ENCODE measurements at places on chromosomes 13 and 19. TPM values are rescaled to one million over a fixed set of nuclear protein-coding genes. Genes with fewer than 3 reads are reported as not detected.

The DNAJB1 gene
- total RNA-seq = 44.6 TPM

The CRLF1 gene
- total RNA-seq = 52.8 TPM

The PSG2 gene
- not detected for total RNA-seq

The LRRC25 gene
- total RNA-seq = not detected

The PGLYRP1 gene
- total RNA-seq = not detected

The ERICH6B gene
- not detected for total RNA-seq

The PSG11 gene
- not detected for total RNA-seq

The ZNF723 gene
- total RNA-seq = not detected

The TPTE2 gene
- not detected for total RNA-seq

The TMEM221 gene
- total RNA-seq = not detected

The TINCR gene
- total RNA-seq = 0.28 TPM

The SWSAP1 gene
- 3.3 TPM for total RNA-seq

The CRX gene
- 0.63 TPM for total RNA-seq

The S1PR5 gene
- total RNA-seq = 16.1 TPM

The NCR1 gene
- total RNA-seq = 12.6 TPM

The TMEM272 gene
- not detected for total RNA-seq

The DZIP1 gene
- total RNA-seq = 21.4 TPM

The ZNF112 gene
- total RNA-seq = 3.4 TPM

The ATXN8OS gene
- total RNA-seq = not detected

The CCDC70 gene
- not detected for total RNA-seq

The SYT5 gene
- total RNA-seq = 0.31 TPM

The ZNF230 gene
- 3.2 TPM for total RNA-seq

The FBXL12 gene
- total RNA-seq = 36.4 TPM

The ARHGEF1 gene
- total RNA-seq = 34.3 TPM

The KLK12 gene
- not detected for total RNA-seq

The SIGLEC11 gene
- not detected for total RNA-seq

The LILRB3 gene
- not detected for total RNA-seq

The TGFBR3L gene
- total RNA-seq = not detected

The ZNF90 gene
- total RNA-seq = 3.5 TPM

The PTGER1 gene
- total RNA-seq = 0.22 TPM

The ZNF724 gene
- total RNA-seq = 46.8 TPM

The KLK3 gene
- total RNA-seq = not detected

The ANO8 gene
- 6.9 TPM for total RNA-seq

The FGF14 gene
- total RNA-seq = 0.11 TPM

The HOOK2 gene
- total RNA-seq = 30.4 TPM

The GPC6 gene
- total RNA-seq = 77.2 TPM

The ZNF573 gene
- total RNA-seq = 2.4 TPM

The LILRA5 gene
- total RNA-seq = not detected

The OR7D2 gene
- not detected for total RNA-seq

The KANK3 gene
- total RNA-seq = 1.2 TPM

The RXFP2 gene
- total RNA-seq = not detected

The SIGLEC9 gene
- not detected for total RNA-seq

The OLFM2 gene
- 63.4 TPM for total RNA-seq

The TTYH1 gene
- 13.4 TPM for total RNA-seq

The JSRP1 gene
- not detected for total RNA-seq

The MPND gene
- total RNA-seq = 17.4 TPM

The OR4F17 gene
- total RNA-seq = not detected

The SIGLECL1 gene
- total RNA-seq = not detected

The PPM1N gene
- 9.2 TPM for total RNA-seq

The FCHO1 gene
- total RNA-seq = 21.7 TPM

The FXYD7 gene
- total RNA-seq = 1.3 TPM

The C19orf38 gene
- total RNA-seq = 0.59 TPM

The GRK1 gene
- 0.14 TPM for total RNA-seq

The ADM5 gene
- 1.4 TPM for total RNA-seq

The DIS3 gene
- 42.3 TPM for total RNA-seq

The MRPL4 gene
- 174 TPM for total RNA-seq

The MISP gene
- 0.11 TPM for total RNA-seq

The PLPP2 gene
- total RNA-seq = 98.2 TPM

Measured in H7 (cell line).